ENCODE measurements at places on chromosomes 12 and 14.
A peak's percentile ranks its signal among the peaks of the same experiment; 100 is the strongest.

DNA sequence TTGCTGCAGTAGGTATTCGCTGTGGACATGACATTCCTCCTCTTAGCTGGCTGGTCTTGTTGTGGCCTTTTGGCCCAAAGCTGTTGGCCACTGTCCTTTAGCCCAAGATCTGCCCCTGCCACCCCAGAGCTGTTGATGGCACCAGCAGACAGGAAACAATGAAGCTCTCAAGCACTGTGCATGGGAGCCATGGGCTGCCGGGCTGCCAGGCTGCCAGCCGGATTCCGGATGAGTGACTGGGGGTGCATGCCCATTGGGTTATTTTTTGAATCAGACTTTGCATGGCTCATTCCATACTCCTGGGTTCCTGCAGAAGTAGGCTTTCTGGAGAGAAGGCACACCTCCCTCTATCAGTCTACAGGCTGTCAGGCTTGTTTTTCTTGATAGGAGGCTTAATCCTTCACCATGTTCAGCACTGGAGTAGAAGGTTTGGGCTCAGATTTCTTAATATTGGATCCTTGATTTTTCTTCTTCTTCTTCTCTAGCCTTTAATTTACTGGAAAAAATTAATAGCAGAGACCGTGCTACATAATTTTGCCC lies 32.4 kb downstream of the MAX start:
- DNase-seq = no peak

DNA sequence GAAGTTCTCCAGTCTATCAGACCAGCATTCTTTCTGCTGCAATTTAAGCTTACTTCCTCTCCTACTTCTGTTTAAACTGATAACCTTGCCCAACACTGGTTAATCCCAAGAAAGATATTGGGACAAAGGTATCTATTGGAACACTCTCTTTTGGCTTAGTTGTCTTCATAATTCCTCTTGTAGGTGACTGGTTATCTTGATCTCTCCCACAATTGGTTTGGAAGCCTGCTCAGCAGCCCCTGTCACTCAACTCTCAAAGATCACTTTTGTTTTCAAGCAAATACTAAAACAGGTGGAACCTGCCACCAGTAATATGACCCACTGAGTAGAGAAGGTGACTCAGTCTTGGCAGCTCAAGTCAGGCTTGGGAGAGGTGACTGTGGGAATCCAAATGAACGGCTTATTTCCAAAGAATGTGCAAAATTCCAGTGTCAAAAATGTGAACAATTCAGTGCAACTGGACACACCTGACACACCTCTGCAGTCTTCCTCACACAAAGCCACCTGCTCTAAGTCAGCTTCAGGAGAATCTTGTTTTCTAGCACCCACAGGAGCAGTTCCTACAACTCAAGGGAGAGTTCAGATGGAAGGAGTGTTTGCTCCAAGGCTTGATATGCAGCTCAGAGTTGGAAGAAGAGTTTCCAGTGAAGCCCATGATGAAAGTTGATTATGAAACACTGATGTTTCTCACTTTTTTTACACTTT lies 83.2 kb upstream of the SLC38A2 start:
- DNase-seq = no peak

DNA sequence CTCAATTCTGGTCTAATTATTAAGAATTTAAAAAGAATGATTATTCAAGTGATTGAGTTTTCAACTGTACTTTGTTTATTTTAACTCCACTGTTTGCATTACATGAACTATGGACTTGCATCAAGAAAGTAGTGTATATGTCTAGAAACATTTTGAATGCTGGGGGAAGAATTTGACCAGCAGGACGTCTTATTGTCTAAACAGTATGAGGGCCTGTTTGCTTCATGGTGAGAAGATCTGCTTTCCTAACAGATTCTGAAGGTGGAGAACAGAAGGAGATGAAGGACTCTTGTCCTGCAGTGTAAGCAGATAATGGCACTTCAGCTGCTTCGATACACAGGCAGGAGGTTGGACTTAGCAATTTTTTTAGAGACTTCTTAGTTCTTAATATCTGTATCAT lies 176.0 kb downstream of the DACT1 start:
- no peak for DNase-seq

GRCh38 chr12:87117526-87117925 lies 861.3 kb upstream of the MGAT4C start:
- DNase-seq = no peak

DNA sequence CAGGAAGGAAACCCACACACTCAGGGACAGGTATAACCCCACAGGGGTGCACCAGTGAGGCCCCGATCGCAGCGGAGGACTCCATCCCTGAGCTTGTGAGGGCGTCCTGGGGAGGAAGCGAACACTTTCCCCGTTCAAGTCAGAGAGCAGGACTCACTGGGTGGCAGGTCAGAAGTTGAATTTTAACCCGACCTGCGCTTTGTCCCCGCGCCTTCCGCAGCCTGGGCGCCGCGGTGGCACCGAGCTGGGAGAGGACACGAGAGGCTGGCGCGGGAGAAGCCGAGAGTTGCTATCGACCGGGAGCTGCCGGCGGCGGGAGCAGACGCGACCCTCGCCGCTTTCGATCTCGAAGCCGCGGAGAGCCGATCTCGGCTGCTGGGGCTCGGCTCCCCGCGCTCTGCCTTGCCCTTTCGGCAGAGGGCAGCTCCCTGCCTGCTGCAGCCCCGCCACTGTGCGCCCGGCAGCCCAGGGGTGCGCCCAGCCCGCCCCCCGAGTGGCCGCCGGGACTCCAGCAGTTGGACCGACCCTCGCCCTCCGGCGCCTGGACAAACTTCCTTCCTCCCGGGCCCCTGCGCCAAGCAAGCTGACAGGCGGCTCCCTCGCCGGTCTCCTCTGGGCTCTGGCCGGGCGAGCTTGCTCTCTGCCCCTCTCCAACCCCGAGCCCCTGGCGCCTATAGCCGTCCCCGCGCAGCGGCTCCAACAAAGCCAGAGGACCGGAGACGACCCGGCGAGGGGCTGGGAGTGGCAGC lies 918 bp downstream of the LIN7A start:
- peak; percentile 66 for DNase-seq

DNA sequence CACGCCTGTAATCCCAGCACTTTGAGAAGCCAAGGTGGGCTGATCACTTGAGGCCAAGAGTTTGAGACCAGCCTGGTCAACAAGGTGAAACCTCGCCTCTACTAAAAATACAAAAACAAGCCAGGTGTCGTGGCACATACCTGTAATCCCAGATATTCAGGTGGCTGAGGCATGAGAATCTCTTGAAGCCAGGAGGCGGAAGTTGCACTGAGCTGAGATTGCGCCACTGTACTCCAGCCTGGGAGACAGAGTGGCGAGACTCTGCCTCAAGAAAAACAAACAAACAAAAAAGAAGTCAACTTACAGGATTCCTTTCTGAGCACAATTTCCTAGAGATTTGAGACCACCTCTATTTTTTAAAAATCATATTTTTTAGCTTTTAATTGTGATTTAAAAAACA lies 45.3 kb downstream of the DGLUCY start:
- DNase-seq = no peak

All from coronary artery (tissue), 2 donors.